ENCODE measurements at places on chromosomes 11 and 22.

GRCh38 chr11:64086258-64087123 lies 50.8 kb downstream of the FLRT1 start:
- DNase-seq, result no peak

DNA sequence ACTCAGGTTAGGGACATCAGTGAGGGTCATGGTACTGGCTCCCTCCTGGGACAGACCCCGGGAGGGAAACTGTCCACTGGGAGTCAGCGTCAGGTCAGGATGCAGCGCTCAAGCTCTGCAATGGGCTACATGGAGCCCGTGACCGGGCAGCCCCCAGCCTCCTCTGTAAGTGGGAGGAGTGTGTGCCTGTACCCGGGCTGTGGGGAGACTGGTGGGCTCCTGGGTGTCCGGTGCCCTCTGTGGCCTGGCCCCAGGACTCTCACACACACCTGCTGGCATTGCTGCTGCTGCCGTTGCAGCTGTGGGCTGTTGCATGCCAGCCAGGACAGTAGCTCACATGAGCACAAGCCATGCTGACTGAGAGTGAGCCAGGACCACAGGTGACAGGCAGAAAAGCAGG lies 630.3 kb downstream of the TBC1D22A start:
- no peak for DNase-seq

- DNase-seq, result no peak
These were observed 5.4 kb downstream of the SLC25A45 start for GRCh38 chr11:65377036-65377435.

GRCh38 chr11:118318124-118318523 lies 13.6 kb downstream of the CD3E start:
- no peak for DNase-seq

DNA sequence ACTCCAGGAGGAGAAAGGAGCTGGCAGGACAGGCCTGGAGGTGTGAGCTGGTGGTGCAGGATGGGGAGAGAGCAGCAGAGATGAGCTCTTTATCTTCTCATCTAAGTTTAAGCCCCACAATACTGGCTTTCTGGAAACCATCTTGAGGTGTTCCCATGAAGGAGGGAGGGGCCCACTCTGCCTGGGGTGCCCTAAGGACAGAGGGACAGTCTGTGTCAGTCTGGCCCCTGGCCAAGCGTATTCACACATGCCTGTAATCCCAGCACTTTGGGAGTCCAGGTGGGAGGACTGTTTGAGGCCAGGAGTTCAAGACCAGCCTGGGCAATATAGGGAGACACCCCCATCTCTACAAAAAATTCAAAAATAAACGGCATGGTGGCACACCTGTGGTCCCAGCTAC lies 8.9 kb downstream of the SERHL2 start:
- no peak for DNase-seq

- DNase-seq, result no peak
These were observed 247.6 kb upstream of the TBCEL start for GRCh38 chr11:120775986-120776951.

GRCh38 chr11:27945348-27945747 lies 162.6 kb downstream of the KIF18A start:
- DNase-seq, result no peak

GRCh38 chr11:11422411-11423128 lies 69.5 kb upstream of the CSNK2A3 start:
- DNase-seq, result no peak

GRCh38 chr22:37218771-37219411 lies 6.6 kb upstream of the SSTR3 start:
- DNase-seq, result peak; percentile 62

DNA sequence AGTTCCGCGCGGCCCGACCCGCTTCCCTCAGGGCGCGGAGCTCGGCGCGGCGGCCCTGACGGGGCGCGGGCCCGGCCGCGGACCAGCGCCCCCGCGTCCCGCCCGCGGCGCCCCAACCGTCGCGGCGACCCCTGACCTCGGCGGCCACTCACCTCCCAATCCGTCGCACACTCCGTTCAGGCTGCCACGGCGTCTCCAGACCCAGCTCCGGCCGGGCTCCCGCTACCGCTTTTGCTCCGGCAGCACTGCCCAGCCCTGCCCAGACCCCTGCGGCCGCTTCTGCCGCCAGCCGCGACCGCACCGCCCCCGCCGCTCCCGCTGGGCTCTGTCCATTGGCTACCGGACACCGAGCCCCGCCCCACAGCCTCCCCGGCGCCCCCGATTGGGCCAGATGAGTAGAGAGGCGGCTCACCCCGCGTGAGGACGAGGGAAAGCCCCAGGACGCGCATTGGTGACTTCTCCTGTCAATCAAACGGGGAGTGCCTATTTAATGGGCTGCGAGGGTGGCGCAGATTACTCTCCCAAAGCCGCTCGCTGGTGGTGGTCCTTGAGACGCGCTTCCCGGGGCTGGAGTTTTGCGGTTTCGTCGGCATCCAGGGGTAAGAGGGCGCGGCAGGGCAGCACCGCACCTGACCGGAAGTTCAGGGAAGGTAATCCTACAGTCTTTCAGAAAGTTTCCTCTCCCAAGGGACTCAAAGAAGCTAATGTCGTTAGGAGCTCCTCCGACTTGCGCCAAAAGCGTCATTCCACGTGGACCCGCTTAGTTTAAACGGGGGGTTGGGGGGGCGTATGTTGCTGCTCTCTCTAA lies at the start of gene PACSIN2:
Gene PACSIN2, minus strand, starts transcription at position 281 of the 808 bp plus-strand sequence. CDS start 103,069 bp downstream, outside the sequence.
- DNase-seq, result peak; percentile 99

GRCh38 chr11:12211331-12212065 lies 101.1 kb downstream of the MICAL2 start:
- no peak for DNase-seq

GRCh38 chr11:61340979-61341378 lies 8.0 kb downstream of the TKFC start:
- DNase-seq, result no peak

- DNase-seq, result no peak
These were observed 46.0 kb upstream of the WNT7B start for GRCh38 chr22:46022881-46023512.

DNA sequence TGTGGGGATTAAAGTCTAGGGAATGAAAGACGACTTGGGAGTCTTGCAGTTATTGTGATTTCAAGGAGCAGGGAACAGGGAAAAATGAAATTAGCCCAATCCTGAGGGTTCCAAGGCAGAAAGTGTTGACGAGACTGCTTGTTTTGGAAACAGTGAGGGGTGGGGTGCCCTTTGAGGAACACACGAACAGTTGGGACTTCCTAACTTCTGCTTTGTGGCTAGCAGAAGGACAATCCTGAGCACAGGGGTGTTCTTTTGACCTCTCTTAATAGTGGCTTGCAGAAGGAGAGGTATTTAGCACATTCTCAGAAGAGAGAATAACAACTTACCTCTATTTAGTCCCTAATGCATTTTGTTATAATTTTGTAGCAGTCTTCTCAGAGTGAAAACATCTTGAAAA lies 545.9 kb upstream of the ARHGAP42 start:
- no peak for DNase-seq

GRCh38 chr11:8729067-8729466 lies 46.5 kb downstream of the RPL27A start:
- no peak for DNase-seq

DNA sequence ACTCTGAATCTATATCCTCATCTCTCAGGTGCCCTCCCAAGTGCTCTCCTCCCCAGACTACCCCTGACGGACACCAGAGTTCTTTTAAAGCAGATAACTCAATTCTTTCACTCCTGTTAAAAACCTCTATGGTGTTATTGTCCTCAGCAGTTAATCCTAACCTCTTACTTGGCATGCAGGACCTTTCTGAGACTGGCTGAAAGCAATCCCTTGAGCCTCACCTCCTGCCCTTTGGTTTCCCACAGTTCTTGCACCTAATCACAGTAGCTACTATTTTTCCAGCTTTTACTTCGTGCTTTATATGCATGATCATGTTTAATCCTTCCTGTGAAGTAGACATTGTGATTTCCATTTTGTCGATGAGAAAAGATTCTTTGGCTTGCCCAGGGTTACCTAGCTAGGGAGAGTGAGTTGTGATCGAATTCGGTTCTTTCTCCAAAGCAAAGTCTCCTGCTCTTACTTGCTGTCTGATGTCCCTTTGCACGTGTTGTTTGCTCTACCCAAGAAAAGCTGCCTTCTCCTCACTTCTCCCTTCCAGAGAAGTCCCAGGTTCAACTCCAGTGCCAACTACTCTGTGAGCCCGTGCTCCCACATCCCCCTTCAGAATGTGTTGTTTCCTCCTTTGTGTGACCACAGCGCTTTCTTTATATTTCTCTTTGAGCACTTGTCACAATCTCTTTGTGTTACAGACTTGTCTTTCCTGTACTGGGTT lies 2.1 kb downstream of the UBE2L3 start:
- DNase-seq, result no peak

DNA sequence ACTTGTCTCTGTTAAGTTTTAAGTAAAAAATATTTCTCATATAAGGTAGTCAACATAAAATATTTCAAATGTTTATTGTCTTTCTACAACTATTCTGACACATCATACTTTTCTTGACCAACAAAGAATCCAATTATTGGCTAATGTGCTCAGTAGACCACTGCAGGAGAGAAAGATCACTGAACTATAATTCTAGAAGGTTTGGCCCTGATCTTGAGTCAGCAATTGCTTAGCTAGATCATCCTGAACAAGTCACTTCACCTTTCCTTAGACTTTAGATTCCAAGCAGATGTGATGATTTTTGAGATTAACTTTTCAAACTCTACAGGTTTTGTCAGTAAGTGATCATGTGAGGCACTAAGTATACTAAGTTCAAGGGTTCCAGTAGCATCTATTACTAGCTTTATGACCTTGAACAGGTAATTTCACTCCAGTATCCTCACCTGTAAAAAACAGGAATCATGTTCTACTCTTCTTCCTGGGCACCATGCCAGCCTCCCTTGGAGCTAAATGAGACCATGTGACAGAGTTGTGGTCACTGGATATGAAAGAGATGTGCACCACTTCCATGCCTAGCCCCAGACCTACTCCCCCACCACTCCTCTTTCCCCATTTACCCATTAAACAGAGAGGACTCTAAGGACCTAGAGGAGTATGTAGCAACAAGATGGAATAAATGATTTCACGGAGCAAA lies 17.3 kb downstream of the PGM2L1 start:
- DNase-seq, result no peak

DNA sequence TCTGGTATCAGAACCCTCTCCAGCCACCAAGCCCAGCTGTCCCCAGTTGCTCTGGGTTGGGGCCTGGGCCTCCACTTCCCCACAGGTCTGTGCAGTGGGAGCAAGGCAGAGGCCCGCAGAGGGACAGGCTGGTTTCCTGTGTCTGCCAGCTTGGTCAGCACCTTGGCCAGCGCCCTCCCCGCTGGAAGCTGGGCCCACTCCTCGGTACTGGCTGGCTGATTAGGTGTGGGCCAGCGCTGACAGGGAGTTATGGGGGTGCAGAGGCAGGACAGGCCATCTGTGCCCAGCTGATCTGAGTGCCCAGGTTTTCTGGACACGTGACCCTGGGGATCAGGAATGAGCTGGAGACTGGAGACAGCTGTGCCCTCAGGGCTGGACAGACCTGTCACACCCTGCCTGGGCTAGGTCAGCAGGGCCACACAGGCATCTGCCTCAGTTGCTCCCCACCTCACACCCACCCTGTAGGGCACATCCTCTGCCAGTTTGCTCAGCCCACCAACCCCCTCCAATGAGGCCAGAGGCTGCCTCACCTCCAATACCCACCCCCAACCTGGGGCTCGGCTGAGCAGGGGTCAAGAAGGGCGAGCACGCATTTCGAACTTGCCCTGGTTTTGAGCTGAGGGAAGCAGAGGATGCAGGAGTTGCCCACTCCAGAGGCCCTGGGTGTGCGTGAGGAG lies 175.3 kb downstream of the IGLL1 start:
- DNase-seq, result no peak

GRCh38 chr22:37267661-37268413 lies 14.5 kb upstream of the CYTH4 start:
- DNase-seq, result no peak

DNA sequence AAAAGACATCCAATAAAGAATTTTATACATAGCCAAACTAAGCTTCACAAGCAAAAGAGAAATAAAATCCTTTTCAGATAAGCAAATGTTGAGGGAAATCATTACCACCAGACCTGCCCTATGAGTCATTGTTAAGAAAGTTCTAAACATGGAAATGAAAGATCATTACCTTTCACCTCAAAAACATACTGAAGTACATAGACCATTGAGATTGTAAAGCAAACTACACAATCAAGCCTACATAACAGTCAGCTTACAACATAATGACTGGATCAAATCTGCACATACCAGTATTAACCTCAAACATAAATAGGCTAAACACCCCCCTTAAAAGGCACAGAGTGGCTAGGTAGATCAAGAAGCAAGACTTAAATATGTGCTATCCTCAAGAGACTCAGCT lies 501.0 kb upstream of the LUZP2 start:
- no peak for DNase-seq

- no peak for DNase-seq
These were observed 53.8 kb upstream of the AMPD3 start for GRCh38 chr11:10401256-10401655.

DNA sequence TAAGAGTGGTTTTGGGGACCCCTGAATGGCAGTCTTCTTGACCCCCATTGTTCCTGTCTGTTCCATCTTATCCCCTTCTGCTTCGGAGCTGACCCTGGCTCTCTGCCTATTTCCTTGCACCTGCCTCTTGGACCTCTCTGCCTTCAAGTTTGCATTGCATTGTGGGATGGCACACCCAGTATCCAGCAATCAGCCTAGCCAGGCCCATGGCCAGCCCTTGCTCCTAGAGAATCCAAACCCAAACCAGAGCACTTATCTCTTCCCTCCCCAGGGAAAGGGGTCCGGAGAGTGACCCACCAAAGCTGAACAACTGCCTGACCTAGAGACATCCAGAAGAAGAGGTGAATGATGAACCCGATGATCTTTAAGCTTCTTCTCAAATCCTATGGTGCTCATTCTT lies 607.3 kb upstream of the CADM1 start:
- DNase-seq, result no peak

GRCh38 chr11:35978183-35978582 lies 34.3 kb downstream of the LDLRAD3 start:
- no peak for DNase-seq

DNA sequence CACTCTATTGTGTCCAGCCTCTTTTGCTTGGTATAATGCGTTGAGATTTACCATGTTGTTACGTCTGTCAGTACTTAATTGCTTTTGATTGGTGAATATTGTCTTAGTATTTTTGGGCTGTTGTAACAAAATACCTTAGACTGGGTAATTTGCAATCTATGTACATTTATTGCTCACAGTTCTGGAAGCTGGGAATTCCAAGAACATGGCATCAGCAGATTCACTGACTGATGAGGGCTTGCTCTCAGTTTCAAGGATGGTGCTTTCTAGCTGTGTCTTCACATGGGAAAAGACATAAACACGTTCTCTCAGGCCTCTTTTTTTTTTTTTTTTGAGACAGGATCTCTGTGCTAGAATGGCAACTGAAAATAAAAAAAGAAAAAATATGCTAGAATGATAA lies 46.7 kb upstream of the INCENP start:
- no peak for DNase-seq
